ENCODE measurements at places on chromosomes 5 and 9.

- DNase-seq: no peak
These were observed 300.0 kb downstream of the ZSWIM6 start for GRCh38 chr5:61632064-61632463.

DNA sequence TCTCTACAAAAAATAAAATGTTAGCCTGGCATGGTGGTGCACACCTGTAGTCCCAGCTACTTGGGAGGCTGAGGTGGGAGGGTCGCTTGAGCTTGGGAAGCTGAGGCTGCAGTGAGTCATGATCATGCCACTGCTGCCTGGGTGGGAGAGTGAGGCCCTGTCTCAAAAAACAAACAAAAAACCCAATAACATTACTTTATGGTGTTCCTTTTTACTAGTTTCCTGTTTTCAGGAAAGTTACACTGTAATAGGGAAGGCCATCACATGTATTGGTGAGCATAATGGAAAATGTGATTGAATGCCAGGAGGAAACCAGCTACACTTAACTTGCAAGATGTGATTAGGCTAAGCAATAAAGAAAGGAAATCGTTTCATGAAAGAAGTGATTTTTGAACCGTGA lies 42.7 kb downstream of the SV2C start:
- DNase-seq: no peak

DNA sequence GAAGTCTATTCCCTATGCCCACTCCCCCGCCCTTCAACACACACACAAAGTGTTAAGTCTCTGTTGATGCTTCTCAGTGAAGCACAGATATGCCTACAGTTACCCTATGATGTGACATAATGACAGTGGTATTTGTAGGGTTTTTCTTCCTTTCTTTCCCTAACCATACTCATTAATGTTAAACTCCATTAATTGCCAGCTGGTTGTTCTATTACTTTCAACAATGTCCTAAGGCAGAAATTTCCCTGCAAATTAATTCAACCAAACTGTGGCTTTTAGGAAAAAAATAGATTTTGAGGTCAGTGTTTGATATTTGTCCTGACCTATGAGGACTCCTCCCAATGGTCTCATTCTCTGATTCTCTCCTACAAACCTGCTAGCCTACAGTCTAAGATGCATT lies 38.2 kb upstream of the SLCO6A1 start:
- no peak for DNase-seq

GRCh38 chr5:134224888-134225779 lies 739 bp downstream of the PPP2CA start:
- peak; percentile 77 for DNase-seq

GRCh38 chr9:17726298-17726697 lies 147.4 kb downstream of the SH3GL2 start:
- no peak for DNase-seq

DNA sequence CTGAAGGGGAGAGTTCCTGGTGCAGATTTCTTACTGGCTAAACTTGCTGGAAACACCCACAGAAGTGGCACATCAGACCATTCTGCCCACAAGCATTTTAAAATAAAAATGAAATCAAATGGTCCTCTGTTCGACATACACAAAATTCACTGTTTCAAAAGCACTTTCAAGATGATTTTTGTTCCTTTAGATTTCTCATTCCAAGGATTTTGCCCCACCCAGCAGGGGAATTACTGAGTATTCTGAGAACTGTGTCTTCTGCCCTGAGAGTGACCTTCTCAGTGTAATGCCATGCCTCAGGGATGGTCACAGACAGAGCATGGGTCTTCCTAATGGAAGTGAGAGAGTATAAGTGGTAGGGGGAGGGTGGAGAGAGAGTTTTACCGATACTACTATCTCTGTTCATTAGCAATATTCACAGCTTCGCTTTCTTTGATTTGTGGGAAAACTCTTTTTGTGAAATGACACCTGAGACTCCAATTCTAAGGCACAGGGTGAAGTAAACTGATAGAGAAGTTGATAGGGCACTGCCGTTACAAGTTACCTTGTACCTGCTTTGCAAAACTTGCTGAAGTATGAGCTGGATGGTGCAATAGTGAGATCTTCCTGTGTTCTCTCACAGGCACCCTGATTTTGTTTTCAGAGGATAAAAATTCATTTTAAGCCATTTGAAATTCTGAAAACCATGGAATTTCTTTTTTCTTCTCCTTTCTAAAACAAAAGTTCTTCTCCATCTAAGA lies 95.8 kb upstream of the CD180 start:
- no peak for DNase-seq

DNA sequence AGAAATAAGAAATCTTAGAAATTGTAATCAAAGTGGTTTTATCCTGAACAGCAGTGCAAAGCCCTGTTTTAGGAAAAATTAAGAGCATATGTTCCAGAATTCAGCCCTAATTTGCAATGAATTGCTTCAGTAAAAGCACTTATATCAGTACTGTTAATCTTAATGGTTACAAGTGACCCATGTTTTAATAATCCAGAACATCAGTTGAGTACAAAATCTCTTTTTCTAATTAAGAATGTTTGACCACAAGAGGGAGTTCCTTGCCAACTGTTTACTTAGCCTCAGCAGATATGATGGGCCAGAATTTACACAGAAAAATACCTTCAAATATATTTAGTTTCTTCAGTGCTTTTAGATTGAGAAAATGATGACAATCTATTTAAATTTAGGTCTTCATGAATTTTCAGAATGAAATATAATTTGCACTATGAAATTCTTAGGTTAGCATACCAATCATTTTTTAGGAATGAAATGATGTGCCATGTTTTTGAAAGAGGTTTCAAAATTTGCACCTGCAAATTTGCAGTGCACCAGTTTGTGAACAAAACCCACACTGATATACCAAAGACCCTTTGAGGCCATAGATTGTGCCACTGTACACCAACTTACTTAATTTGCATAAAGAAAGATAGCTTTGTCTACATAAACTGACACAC lies 926.3 kb upstream of the ARRDC3 start:
- no peak for DNase-seq

DNA sequence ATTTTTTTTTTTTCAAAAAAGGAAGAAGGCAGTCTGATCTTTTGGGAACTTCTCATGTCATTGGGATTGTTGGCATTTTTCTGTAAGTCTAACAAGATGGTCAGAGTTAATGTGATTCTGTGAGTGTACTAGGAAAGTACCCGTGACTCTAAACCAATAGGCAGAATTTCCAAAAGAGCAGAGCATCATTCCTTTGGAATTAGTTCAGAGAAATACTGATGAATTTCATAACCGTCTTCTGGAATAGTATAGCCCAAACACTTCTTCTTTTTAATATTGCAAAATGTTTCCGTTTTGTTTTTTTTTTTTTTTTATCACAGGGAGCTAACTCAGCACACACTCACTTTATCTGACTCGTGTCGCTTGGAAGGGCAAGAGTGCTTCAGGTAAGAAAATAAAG lies 407.4 kb downstream of the DTWD2 start:
- no peak for DNase-seq

- no peak for DNase-seq
These were observed 126.7 kb downstream of the ARSB start for GRCh38 chr5:78858364-78858763.

DNA sequence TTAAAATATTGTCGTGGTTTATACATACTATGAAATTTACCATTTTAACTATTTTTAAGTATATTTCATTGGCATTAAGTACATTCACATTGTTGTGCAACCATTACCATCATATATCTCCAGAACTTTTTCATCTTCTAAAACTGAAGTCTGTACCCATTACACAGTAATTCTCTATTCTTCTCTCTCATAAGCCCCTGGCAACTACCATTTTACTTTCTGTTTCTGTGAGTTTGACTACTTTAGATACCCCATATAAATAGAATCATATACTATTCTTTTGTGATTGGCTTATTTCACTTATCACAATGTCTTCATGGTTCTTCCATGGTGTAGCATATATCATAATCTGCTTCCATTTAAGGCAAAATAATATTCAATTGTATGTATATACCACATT lies 30.3 kb downstream of the NDUFS4 start:
- DNase-seq: no peak

- DNase-seq: no peak
These were observed 6.8 kb upstream of the TOR2A start for GRCh38 chr9:127741831-127742434.

DNA sequence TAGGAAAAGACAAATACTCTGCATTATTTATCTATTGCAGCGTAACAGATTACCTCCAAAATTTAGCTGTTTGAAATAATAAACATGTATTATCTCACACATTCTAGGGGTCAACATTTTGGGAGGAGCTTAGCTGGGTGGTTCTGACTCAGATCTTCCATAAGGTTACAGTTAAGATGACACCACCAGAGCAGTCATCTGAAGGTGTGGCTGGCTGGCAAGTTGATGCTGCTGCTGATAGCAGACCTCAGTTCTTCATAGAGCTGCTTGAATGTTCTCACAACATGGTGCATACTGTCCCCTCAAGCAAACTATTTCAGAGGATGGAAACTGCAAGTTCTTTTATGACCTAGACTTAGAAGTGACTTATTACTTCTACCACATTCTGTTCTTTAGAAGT lies 146.3 kb upstream of the FSTL4 start:
- no peak for DNase-seq

DNA sequence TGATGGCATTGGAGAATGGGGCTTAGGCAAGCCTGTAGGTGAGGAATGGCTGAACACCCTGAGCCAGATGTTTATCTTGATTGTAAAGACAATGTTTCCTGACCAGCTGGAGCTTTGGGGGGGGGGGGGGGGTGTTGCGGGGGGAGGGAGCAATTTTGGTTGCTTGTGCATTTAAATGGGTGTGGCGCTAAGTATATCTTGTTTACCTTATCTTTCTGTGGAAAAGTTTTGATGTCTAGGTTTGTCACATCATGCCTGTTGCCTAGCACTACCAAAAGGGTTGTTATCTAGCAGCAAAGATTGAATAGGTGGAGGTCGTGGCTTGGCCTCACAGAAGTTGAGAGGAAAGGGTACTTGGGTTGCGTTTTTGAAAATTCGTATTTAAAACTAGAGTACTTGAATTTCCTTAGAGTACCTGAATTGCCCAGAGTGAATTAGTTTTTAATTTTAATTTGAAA lies 1.3 kb downstream of the SMAD5 start:
- no peak for DNase-seq

DNA sequence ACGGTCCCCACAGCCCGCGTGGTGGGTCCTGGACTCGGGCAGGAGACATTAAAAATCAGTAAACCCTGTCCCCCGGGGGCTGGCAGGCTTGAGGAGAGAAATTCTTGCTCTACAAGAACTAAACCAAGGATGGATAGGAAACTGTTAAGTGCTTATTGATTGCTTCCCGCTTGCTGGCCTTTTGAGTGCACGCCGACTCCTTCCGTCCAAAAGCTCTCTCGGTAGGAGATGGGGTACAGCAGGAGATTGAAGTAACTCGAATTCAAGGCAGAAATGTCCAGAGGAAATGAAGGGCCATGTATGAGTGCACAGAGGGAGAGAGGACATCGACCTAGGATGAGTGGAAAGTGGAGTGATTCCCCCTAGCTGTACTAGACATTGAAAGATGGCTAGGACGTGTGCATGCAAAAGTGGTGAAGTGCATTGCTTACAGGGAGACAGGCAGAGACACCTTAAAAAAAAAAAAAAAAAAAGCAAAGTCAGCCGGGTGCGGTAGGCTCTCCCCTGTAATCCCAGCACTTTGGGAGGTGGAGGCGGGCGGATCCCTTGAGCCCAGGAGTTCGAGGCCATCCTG lies 923 bp downstream of the RECK start:
- DNase-seq: no peak

GRCh38 chr5:139226131-139226530 lies 28.0 kb upstream of the SIL1 start:
- no peak for DNase-seq

GRCh38 chr9:114198249-114199040 lies 43.1 kb downstream of the COL27A1 start:
- DNase-seq: no peak

DNA sequence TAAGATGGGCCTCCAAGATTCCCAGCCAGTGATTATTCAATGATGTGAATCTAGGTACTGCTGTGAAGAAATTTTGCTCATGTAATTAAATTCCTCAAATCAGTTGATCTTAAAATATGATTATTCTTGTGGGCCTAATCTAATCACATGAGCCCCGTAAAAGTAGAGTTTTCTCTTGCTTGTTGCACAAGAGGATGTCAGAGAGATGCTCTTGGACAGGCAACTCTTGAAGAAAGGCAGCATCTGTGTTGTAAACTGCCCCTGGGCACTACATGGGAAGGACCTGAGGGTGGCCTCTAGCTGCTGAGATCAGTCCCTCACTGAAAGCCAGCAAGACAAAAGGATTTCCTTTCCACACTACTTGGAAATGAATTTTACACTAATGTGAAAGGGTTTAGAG lies 132.9 kb downstream of the TRPM3 start:
- DNase-seq: no peak

DNA sequence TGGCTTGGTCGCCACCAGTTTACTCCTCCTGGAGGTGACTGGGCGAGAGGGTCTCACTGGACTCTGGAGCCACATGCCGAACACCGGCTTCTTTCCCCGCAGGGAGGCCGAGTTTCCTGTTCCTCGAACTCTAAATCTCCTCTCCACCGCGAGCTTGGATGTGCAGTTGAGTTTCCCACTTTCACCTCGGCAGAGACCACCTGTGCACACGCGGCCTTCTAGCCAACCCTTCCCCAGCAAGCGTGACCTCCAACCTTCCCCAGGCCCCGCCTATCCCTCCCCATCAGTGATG lies 380.1 kb downstream of the IRX2 start:
- DNase-seq: no peak

GRCh38 chr5:103743421-103743820 lies 180.8 kb upstream of the NUDT12 start:
- no peak for DNase-seq

DNA sequence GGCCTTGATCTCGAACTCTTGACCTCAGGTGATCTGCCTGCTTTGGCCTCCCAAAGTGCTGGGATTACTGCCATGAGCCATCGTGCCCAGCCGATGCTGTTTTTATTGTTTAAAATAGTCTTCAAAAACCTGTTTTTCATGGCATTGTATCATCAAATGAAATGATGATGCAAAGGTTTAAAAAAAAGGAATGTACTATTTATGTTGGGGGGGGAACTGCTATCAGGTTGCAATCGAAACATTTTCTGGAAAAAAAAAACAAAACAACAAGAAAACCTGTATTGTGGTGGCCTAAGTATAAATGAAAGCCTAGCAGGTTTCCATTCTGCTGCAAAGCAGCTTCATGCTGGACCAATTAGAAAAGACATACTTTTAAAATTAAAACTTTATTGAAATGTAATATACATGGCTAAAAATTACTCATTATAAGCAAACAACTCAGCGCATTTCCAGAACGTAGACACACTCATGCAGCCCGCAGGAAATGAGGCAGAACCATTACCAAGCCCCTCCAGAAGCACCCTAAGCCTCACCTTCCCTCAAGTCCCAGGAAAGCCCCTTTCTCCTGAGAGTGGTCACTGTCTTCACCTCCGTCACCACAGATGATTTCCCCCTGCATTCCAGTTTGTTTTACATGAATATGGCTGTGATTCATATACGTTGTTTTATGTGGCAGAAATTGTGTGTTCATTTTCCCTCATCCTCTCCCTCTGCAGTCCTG lies 19.0 kb downstream of the GPR107 start:
- DNase-seq: peak; percentile 41

- no peak for DNase-seq
These were observed 83.3 kb upstream of the GPR151 start for GRCh38 chr5:146599261-146599660.

GRCh38 chr5:139725073-139725830 lies 70.4 kb upstream of the PSD2 start:
- no peak for DNase-seq
